ENCODE measurements at places on chromosomes 12 and 14. TPM values are rescaled to one million over a fixed set of nuclear protein-coding genes. Genes with fewer than 3 reads are reported as not detected.

Gene DCN
- not detected for total RNA-seq

Gene OR2AP1
- total RNA-seq: not detected

Gene DDN
- total RNA-seq: 0.40 TPM

Gene IL31
- not detected for total RNA-seq

Gene AJUBA
- total RNA-seq: 97.1 TPM

Gene BDKRB2
- total RNA-seq: 0.42 TPM

Gene MAP3K9
- 27.6 TPM for total RNA-seq

Gene CACNA1C
- 11.7 TPM for total RNA-seq

Gene CFAP251
- total RNA-seq: 8.9 TPM

Gene GLI1
- total RNA-seq: 0.91 TPM

Gene OTUB2
- 7.0 TPM for total RNA-seq

Gene RIMBP2
- 31.6 TPM for total RNA-seq

Gene POU6F1
- 8.2 TPM for total RNA-seq

Gene FAM90A1
- not detected for total RNA-seq

Gene KCNH3
- 29.2 TPM for total RNA-seq

Gene GPRC5D
- total RNA-seq: not detected

- no peak for DNase-seq
- no peak overlapping the region for H3K27ac ChIP-seq
- H3K36me3 ChIP-seq: no peaks in the 10 kb centered on the region
Observed at GRCh38 chr12:9040484-9041186, 51.3 kb downstream of the KLRG1 start.

DNA sequence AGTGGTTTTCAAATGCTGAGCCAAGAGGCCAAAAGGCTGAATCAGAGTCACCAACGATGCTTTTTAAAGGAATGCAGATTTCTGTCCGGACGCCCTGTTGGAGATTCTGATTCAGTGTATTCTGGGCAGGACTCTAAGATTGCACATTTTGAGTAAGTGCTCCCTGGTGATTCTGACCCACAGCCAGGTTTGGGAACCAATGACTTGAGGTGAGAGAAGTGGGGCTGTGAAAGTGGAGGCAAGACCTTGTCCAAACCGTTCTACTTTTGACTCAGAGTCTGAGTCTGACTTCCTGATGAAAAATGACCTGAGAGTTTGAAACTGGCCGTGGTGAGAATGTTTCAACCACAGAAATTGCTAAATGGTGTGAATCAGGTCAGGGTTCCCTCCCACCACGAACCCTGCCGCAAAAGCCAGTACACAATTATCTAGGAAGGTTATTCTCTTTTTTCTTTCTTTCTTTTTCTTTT lies 90.2 kb downstream of the NTN4 start:
- no peak overlapping the region for H3K27ac ChIP-seq
- no peaks in the 10 kb centered on the region for H3K36me3 ChIP-seq
- DNase-seq: no peak
- peaks cover 3% of the 10 kb centered on the region for H3K4me1 ChIP-seq

- H3K4me1 ChIP-seq: peaks cover 6% of the 10 kb centered on the region
- no peak overlapping the region for H3K27ac ChIP-seq
- peaks cover 1% of the 10 kb centered on the region for H3K36me3 ChIP-seq
- no peaks in the 10 kb centered on the region for H3K27me3 ChIP-seq
Observed at GRCh38 chr14:38174711-38175110, 33.0 kb upstream of the SSTR1 start.

DNA sequence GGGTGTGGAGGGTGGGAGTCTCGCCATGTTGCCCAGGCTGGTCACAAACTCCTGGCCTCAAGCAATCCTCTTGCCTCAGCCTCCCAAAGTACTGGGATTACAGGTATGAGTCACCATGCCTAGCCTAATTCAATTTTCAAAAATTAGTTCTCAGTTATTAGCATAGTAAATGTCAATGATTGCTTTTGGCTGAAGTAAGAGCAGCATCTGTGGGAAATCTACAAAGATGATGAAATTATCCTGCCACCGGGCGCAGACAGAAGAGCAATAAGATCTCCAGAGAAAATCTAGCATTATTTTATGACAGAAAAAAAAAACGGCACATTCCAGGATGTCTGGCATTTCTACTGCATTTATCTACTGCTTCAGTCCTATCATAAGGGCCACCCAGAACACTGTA lies 97.9 kb upstream of the DAAM1 start:
- no peaks in the 10 kb centered on the region for H3K36me3 ChIP-seq
- H3K4me3 ChIP-seq: no peak overlapping the region
- DNase-seq: no peak
- peaks cover 3% of the 10 kb centered on the region for H3K27me3 ChIP-seq

DNA sequence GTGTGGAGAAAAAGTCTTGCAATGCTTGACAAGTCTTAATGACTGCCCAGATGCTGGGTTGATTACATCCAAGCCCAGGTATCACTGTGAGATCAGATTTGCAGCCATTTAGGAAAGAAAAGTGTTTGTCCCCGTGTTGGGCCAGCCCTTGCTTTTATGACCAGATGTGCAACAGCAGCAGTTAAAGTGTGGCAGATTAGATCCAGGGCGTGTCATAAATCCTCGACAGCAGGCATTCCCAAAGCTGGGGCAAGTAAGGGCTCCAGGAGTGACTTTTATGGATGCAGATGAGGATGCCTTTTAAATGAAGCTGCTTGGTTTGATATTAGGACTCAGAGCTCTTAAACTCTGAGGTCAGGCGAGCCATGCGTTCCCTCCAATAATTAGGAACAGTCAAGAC lies 1.7 kb downstream of the SMOC1 start:
- DNase-seq: no peak
- peaks cover 34% of the 10 kb centered on the region for H3K27me3 ChIP-seq
- no peak overlapping the region for H3K27ac ChIP-seq
- peaks cover 1% of the 10 kb centered on the region for H3K36me3 ChIP-seq
- H3K4me1 ChIP-seq: peaks cover 15% of the 10 kb centered on the region

- H3K27ac ChIP-seq: peak overlapping the region; percentile 7
- peaks cover 4% of the 10 kb centered on the region for H3K36me3 ChIP-seq
- DNase-seq: no peak
Observed at GRCh38 chr12:26874501-26875296, 41.7 kb upstream of the ITPR2 start.

DNA sequence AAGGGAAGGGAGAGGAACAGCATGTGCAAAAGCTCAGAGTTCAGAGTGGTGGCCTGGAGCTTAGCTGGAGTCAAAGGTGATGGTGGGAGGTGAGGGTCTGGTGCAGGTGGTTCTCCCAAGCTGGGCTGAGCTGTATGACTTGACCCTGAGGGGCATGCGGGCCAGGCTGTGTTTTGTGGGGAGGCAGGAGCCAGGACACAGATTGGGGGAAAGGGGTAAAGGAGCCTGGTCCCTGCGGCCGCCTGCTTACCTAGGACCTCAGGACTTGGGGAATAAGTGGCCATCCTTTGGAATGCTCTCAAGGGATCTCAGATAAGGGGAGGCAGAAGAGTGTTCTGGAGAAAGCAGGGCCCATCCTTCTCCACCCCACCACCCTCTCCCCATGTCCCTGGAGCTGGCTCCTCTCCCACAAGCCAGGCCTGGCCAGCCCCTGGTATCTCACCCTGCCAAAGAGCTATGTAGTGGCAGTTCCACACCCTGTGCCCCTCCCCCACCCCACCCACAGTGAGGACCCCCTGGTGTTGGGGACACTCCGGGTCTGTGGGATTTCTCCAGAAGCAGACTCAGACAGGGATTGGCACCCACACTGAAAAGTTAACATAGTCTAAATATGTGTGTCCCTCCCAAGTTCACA lies 19.9 kb upstream of the CEP170B start:
- no peak overlapping the region for H3K27ac ChIP-seq
- no peak overlapping the region for H3K4me3 ChIP-seq
- peaks cover 3% of the 10 kb centered on the region for H3K36me3 ChIP-seq
- H3K27me3 ChIP-seq: peaks cover 55% of the 10 kb centered on the region

DNA sequence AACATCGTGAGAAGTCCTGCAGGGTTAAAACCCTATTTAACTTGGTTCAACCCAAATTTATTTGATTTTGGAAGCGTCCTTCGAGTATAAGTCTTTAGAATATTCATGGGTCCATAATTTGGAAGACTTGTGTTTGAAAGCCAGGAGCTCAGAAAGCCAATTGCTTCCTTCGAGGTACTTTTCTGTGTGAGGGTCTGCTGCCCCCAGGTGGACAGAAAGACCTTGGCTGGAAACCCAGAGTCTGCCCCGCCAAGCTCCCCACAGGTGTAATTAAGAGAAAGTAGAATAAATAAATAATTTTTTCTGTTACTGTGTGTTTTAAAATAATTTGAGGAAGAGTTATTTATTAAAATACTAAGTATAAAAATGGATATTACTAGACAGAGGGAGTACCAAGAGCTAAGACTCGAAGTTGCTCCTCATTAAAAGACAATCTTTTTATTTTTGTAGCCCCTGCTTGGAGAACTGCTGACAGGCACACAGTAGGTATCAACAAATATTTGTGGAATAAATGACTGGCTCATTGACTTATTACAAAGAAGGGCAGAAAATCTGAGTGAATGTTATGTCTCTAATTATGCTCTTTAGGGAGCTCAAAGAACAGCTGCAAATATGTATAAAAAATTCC lies 105.8 kb downstream of the PAH start:
- no peaks in the 10 kb centered on the region for H3K4me1 ChIP-seq
- H3K36me3 ChIP-seq: no peaks in the 10 kb centered on the region
- no peak overlapping the region for H3K4me3 ChIP-seq

DNA sequence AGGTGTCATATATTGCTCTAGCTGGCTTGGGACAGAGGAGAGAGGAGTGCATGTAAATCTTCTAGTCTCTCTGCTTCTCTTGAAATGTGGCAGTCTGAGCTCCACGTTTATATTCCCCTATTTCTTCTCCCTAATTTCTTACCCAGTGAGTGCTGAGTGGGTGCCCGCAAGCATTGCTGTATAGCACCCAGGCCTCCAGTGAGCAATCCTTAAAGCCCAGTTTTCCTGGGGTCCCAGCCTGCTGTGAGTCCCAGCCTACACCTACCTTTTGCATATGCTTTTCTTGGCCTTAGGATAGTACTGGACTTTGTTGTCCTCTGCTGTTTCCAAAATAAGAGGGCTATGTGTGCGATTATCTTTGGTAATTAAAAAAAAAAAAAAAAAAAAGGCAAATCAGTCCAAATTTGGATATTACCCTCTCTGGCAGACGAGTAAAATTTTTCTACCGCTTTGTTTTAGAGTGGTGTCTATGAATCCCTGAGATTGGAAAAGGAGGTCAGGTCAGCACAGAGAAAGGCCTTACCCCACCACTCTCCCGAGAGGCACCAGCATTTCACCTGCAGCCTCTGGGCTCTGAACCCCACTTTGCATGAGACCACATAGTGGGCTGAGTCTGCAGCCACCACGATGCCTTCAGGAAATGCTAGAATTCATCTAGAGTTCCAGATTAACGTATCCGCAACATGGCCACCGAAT lies 1.1 kb downstream of the MGST1 start:
- H3K4me1 ChIP-seq: peaks cover 51% of the 10 kb centered on the region
- DNase-seq: no peak
- peak overlapping the region; percentile 88 for H3K4me3 ChIP-seq

DNA sequence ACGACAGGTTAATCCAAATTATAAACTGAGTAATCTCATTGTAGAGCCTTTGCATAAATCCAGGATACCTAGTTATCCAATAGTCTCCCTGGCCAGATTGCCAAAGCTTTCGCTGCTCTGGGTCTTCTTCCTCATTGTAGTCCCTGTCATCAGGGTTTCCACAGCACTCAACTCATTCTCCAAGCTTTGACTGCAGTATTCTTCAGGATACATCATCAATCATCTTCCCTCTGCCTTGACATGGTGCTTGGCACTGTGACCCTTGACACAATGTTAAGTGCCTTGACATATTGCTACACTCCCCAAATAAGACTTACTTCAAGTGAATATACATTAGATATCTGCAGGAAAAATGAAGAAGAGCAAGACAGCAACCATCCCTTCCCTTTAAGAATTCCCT lies 60.1 kb upstream of the RESF1 start:
- no peak for DNase-seq
- no peak overlapping the region for H3K4me3 ChIP-seq
- H3K27me3 ChIP-seq: no peaks in the 10 kb centered on the region
- peaks cover 26% of the 10 kb centered on the region for H3K4me1 ChIP-seq

GRCh38 chr12:3177778-3178425 lies 100.7 kb downstream of the TSPAN9 start:
- H3K36me3 ChIP-seq: no peaks in the 10 kb centered on the region
- H3K27ac ChIP-seq: no peak overlapping the region
- no peak overlapping the region for H3K4me3 ChIP-seq
- H3K4me1 ChIP-seq: no peaks in the 10 kb centered on the region
- H3K27me3 ChIP-seq: peaks cover 16% of the 10 kb centered on the region

DNA sequence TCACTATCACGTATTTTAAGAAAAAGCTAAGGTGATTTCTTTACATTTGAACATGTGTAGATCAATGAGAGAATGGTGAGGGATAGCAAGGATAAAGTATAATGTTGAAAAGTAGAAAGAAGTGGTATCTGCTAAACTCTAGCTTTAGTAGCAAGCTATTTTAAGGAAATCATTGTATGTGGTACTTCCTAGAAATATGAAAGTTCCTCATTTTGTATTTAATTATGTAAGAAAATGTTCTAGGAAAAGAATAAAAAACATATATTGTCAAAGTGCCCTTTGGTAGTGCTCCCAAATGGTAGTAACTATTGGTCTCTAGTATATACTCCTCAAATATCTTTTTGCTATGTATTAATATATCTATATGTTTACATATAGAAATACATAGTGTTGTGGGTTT lies 35.7 kb downstream of the RAB21 start:
- H3K27ac ChIP-seq: no peak overlapping the region
- H3K4me3 ChIP-seq: no peak overlapping the region
- no peaks in the 10 kb centered on the region for H3K4me1 ChIP-seq

GRCh38 chr12:110224379-110225304 lies 56.4 kb upstream of the ATP2A2 start:
- no peaks in the 10 kb centered on the region for H3K27me3 ChIP-seq
- no peak overlapping the region for H3K4me3 ChIP-seq
- no peak for DNase-seq
- peaks cover 15% of the 10 kb centered on the region for H3K4me1 ChIP-seq
- peaks cover 21% of the 10 kb centered on the region for H3K36me3 ChIP-seq

GRCh38 chr12:103288016-103288415 lies 207.8 kb downstream of the C12orf42 start:
- H3K4me3 ChIP-seq: no peak overlapping the region
- H3K4me1 ChIP-seq: no peaks in the 10 kb centered on the region
- H3K27me3 ChIP-seq: peaks cover 22% of the 10 kb centered on the region
- no peaks in the 10 kb centered on the region for H3K36me3 ChIP-seq
- H3K27ac ChIP-seq: no peak overlapping the region
- DNase-seq: no peak

DNA sequence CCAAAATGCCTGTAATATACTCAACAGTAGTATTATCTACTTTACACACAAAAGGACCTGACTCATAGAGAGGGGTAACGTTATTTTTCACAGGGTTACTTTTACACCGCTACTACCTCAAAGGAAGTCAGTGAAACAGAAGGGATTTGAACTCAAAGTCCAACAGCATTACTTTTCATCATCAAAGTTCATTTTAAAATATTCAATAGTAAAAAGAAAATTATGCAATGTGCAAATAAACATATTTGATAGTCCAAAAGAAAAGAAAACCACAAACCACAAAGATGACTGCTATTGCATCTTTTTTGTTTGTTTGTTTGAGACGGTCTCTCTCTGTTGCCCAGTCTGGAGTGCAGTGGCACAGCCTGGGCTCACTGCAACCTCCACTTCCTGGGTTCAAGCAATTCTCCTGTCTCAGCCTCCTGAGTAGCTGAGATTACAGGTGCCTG lies 15.5 kb downstream of the KIF21A start:
- no peak for DNase-seq
- H3K36me3 ChIP-seq: peaks cover 1% of the 10 kb centered on the region
- H3K4me3 ChIP-seq: no peak overlapping the region
- no peak overlapping the region for H3K27ac ChIP-seq

GRCh38 chr14:103512701-103513611 lies 9.7 kb downstream of the CKB start:
- peaks cover 14% of the 10 kb centered on the region for H3K36me3 ChIP-seq
- H3K4me3 ChIP-seq: no peak overlapping the region
- peaks cover 1% of the 10 kb centered on the region for H3K4me1 ChIP-seq
- no peaks in the 10 kb centered on the region for H3K27me3 ChIP-seq
- DNase-seq: no peak

Data from progenitor cell of endocrine pancreas (in vitro differentiated cells).